Right ventricle myocardium superior (tissue), 1 donor: ENCODE measurements at places on chromosomes 7 and 10.

GRCh38 chr7:105815576-105815975, 60.8 kb downstream of the ATXN7L1 start:
- DNase-seq, result no peak

- no peak for DNase-seq
These were observed 159.6 kb downstream of the NRP1 start for GRCh38 chr10:33174674-33175434.

DNA sequence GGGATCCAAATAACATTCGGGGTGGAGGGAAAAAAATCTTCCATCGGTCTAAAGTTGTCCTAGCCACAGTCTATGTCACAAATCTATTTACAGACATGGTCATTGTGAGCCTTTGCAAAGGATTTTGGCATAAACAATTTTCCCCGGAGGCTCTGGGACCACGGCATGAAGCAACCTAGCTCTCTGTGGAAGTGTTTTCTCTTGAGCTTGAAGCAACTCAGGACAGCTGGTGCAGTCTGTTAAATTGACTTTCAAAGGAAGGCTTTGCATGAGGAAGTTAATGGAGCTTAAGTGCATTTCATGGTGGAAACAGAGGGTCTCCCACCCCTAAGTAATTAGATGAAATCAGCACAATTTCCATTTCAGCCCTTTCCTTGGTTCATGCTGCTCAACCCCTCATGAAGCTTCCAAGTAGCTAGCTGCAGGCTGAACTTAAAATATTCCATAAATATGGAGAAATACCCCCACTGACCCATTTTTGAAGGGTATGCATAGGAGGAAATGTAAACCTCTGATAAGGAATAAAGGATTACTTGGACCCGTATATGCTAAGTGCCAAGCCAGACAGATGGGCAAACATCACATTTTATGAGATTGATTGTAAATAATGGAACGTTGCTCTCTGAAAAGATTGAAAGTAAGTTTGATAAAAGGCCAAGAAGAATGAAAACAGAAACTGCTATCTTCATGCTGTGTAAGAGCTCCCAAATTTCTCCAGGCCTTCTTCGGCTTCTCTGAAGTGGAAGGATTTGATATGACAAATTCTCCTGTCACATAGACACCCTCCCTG, 39.9 kb downstream of the CCDC3 start:
- no peak for DNase-seq

- DNase-seq, result no peak
These were observed 87.0 kb downstream of the SGMS1 start for GRCh38 chr10:50536617-50537240.

GRCh38 chr7:123784263-123784662, 35.5 kb upstream of the WASL start:
- DNase-seq, result no peak

DNA sequence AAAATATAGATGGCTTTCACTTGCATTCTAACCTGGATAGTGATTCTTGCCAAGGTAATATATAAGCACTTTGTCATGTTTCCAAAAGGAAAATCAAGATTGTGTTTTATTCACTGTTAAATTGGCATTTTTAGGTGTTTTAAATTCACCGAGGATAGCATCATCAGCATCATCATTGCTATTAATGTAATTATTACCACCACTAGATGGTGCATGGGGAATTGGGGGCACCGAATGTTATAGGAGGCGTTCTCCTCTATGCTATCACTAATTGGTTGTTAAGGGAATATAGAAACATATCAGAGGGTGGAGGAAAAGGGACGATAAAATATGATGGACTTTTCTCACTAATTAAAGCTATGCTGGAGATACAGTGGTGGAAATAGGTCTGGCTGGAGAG, 95.5 kb downstream of the CELF2 start:
- DNase-seq, result no peak

DNA sequence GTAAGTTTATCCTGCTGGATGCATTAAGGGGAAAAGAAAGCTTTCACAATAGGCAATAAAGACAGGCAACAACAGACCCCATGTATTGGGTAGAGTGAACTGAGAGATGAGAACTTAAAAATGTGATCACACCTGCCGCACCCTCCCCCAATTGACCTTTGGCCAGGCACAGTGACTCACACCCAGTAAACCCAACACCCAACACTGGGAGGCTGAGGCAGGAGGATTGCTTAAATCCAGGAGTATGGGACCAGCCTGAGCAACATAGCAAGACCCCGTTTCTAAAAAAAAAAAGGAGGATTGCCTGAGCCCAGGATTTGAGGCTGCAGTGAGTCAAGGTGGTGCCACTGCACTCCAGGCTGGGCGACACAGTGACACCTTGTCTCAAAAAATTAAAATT, 86.9 kb downstream of the MPP7 start:
- no peak for DNase-seq

DNA sequence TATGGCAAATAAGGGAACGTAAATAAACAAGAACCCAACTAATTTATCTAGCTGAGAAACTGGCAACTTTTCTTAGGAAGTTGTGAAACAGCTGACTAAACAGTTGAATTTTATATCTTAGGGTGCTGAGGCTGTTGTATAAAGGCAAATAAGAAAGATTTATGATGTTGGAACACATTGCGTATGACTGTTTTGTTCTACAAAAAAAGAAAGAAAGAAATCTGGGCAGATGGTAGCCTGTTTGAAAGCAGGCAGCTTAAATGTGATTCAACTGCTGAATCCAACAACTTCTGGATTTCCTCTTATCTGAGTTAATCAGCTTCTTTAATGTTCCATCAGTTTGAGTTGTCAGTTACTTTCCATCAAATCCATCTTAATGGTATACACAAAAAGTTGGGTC, 214.5 kb downstream of the SNX13 start:
- DNase-seq, result no peak

DNA sequence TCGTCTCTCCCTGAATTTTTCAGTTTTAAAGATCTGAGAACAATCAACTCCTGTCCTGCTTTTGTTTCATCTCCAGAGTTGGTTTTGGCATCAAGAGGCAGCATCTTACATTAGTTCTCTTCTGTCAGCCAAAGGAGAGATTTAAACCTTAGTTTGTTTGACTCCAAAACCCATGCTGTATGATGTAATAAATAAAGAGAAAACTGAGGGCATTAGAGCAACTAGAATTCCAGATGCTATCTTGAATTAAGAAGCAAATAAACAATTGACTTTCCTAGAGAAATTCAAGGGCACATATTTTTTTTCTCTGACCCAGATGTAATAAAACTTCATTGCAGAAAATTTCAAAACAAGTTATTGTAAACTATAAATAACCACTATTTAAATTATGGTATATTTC, 54.4 kb downstream of the INHBA start:
- no peak for DNase-seq

DNA sequence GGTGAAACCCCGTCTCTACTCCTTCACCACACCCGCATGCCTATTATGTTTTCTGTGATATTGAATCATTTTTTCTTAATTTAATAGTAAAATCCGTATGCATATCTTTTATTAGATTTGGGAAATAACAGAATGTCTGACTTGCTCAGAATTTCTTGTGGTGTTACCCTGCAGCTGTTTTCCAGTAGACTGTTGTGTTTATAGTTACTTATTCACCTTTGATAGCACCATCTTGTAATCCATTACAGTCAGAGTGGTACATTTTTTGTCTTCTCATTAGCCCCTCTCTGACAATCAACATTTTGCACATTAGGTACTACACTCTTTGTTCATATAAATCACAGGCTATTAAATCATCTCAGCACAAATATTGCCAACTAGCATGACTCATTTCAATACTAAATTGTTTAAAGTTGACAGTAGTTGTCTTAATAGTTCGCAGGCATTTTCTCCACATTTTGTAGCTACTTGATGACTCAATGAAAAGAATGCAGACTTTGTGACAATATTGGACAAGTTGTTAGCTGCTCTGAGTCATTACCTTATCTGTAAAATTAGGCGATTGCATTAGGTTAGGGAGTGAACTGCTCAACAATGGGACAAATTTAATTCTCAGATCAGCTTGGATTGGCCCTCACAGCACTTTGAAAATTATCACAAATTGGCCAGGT, 17.8 kb upstream of the SLC16A12 start:
- no peak for DNase-seq

DNA sequence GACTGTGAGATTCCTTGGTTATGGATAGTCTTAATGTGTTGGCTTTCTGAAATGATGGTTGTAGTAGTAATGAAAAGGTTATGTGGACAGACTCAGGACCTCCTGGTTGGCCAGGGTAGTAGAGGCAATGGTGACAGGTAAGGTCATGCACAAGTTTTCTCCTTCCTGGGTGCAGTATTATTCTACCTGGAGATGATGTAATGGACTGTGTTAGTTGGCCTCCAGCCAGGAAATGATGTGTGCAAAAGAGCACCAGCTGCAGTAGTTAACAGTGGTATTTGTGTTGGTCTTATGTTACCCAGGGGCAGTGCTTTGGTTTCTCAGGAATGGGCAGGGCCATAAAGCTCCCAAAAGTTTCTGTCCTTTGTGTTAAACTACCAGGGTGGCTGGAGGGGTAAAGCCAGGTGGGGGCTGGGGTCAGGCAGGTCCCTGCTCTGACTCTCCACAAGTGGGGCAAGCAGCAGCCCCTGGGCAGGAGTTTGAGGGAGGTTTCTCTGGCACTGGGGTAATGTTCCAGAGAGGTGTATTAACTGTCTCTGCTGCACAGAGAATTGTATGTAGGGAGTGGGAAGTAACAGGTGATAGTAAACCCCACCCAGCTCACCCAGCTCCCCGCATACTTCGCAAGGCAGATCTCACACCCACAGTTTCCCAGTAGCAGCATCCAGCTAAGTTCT, 36.3 kb downstream of the GPR22 start:
- DNase-seq, result no peak

GRCh38 chr7:31663072-31663471, 23.9 kb upstream of the PPP1R17 start:
- DNase-seq, result no peak

- no peak for DNase-seq
These were observed 118.0 kb downstream of the OTUD1 start for GRCh38 chr10:23556727-23557440.

DNA sequence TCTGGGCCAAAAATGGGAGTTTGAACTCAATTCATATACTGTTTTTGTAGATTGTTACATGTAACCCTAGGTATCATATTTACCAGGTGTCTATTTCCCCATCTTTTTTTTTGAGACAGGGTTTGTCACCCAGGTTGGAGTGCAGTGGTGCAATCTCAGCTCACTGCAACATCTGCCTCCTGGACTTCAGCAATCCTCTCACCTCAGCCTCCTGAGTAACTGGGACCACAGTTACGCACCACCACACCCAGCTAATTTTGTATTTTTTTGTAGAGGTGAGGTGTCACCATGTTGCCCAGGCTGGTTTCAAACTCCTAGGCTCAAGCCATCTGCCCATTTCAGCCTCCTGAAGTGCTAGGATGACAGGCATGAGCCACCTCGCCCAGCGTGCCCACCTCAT, 28.2 kb upstream of the FBXW4 start:
- no peak for DNase-seq

GRCh38 chr7:130409712-130410072, 29.4 kb downstream of the CPA1 start:
- DNase-seq, result no peak

DNA sequence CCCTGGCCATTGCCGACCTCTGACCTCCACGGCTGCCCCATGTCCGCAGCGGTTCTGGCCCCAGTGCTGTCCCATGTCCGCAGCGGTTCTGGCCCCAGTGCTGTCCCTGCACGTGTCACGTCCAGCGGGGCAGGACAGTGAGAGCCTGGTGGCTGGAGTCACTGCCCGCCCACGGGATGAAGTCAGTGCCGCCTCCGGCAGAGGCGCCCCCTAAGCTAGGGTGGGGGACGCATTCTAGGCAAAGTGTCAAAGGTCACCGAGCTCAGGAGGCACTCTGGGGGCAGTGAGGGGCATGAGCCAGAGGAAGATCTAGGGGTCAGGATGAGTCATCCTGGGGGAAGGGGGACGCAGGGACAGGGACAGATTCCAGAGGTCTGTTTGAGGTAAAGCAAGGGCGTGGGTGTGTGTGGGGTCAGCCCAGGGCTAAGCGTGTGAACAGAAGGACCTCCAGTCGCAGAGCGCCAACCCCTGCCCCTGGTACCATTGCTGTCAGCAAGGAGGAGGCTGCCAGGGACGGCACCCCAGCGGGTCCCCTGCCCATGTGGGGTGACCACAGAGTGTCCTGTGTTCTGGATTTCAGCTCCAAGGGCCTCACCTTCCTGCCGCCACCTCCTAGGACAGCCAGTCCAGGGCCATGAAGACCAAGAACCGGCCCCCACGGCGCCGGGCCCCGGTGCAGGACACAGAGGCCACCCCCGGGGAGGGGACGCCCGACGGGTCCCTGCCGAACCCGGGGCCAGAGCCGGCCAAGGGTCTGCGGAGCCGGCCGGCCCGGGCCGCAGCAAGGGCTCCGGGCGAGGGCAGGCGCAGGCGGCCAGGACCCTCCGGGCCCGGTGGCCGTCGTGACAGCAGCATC, 665 bp downstream of the BHLHA15 start:
- no peak for DNase-seq

- no peak for DNase-seq
These were observed 4.7 kb upstream of the SLIT1 start for GRCh38 chr10:97190450-97190849.

DNA sequence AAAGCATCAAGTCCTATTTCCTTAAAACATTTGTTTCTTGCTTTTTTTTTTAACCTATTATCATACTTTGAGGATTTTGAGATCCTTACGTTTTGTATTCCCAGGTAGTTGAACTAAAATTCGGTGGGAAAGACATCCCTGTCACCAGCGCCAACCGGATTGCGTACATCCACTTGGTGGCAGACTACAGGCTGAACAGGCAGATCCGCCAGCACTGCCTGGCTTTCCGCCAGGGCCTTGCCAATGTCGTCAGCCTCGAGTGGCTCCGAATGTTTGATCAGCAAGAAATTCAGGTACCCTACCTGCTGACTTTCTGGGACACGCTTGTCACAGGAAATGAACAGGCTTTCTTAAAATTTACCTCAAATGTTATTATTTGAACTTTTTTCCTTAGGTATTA, 83.0 kb upstream of the DNAJB6 start:
- DNase-seq, result peak; percentile 84

DNA sequence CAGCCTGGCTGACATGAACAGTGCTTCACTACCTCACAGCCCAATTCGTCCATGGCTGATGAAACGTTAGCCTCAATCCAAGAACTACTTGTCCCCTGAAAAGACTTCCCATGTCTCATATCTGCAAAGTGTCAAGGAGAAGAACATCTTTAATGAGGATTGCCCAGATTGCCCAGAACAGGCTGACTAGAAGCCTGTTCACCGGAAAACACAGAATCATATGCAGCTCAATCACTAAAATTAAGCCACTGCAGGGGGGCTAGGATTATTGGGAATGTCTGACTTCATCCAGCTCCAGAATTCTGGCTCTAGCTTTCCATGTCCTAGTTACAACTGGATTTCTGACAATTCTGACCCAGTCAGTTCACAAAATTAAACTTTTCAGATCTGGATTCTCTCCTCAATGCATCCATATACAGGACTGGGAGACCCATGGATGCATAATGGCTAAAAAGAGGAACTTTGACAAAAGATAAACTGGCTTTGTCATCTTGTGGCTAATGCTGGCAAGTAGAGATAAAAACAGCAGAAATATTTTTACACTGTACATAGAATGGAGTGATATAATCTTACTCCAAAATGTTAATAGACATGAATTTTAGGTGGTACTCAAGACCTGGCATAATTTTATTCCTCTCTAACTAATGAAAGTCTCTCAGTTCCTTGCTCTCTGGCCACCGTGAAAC, 467.0 kb upstream of the POT1 start:
- no peak for DNase-seq

GRCh38 chr10:60167050-60167449, 222.6 kb downstream of the ANK3 start:
- no peak for DNase-seq
